ENCODE measurements at places on chromosomes 2 and 18. TPM values are rescaled to one million over a fixed set of nuclear protein-coding genes. Genes with fewer than 3 reads are reported as not detected.

The VWA3B gene
- not detected for total RNA-seq

The SPC25 gene
- total RNA-seq: 0.44 TPM

The NEB gene
- total RNA-seq: 0.39 TPM

The INPP5D gene
- 0.10 TPM for total RNA-seq

The FAM110C gene
- total RNA-seq: not detected

The CCDC68 gene
- total RNA-seq: 1.5 TPM

The PRKAG3 gene
- not detected for total RNA-seq

The CAMKMT gene
- 4.3 TPM for total RNA-seq

The MOGAT1 gene
- total RNA-seq: not detected

Measured in cardiac ventricle fibroblast (primary cell).